ENCODE measurements at places on chromosomes 2 and 18.

GRCh38 chr2:45981384-45981930, 315.8 kb upstream of the EPAS1 start:
- DNase-seq: no peak

- DNase-seq: no peak
Measured at GRCh38 chr2:32732120-32732519, 104.3 kb downstream of the TTC27 start.

DNA sequence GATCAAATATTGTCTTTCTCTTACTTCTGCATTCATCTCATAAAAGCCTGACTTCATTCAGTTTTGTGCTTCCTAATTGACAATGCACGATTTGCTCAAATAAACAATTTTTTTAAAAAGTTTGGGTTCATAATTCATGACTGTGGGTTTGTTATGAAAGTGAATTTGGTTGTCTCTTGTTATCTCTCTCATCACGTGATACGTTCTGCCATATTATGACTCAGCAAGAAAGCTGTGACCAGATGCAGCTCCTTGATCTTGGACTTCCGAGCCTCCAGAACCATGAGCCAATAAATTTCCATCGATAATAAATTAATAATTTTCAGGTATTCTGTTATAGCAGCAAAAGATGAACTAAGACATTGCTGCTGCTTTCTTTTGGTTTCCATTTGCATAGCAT, 156.5 kb upstream of the LRATD1 start:
- no peak for DNase-seq

DNA sequence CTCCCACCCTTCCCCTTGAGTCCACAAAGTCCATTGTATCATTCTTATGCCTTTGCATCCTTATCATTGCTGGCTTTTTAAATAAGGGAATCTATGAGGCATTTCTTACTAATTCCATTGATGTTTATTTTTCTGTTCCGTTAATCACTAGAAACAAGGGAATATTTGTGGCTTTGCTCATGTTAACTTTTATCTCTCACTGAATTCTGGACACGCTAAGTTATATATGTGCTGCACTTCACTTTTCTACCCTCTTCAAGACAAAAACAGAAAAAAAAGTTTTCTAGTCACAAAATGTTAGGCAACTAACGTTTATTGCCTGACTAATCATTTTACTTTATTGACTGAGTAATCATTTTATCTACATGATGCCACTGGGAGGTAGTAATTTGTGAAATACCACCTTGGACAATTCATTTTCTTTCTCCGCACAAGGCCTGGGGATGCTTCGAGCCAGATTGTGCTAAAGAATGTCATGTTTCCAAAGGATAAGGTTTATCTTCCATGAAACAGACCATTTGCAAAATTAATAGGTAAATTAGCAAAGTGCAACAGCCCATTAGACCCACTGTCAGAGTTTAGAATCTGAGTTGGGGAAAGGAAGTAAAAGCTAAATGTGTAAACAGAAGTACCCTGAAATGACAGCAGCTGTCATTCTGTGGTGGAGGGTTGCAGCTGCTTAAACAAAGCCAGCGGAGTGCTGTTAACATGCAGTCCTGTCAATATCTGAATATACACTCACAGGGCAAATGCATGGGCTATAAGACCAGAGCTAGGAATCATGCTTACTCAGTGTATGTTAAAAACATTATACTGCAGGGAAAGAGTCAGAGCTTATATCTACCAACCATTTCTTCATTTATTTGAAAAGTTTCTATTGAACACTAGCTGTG, 658.7 kb downstream of the CNTNAP5 start:
- no peak for DNase-seq

- DNase-seq: no peak
Measured at GRCh38 chr2:173435574-173435973, 80.9 kb downstream of the CDCA7 start.
